ENCODE measurements at places on chromosomes 3 and 15. TPM values are rescaled to one million over a fixed set of nuclear protein-coding genes. Genes with fewer than 3 reads are reported as not detected.

DNA sequence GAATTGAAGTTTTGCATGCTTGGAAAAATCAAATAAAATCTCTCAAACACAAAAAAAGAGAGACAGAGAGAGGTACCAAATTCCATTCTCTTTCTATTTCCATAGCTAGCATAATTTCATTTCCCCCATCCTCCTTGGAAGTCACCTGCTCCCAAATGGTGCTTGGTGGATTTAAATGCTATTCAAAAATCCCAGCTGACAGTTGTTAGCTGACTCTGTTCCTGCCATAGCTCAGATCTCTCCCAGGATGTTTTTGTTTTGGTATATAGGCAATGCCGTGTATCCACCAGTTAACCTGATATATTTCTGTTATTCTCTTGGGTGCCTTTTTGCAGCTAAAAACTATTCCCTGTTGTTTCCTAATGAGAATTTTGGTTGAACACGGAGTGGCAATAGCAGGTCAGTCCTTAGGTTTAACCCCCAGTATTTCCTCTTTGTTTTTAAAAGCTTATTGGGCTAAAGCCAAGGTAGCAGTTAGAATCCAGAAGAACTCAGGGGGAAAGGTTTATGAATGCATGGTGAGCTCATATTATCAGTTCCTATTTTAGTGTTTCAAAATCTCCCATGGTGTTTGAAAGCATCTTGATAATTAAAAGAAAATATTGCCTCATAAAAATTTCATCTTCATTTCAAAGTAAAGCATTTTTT is 240.0 kb upstream of the GBE1 start:
- no peak for DNase-seq

GRCh38 chr3:190338717-190339116 is 16.5 kb upstream of the CLDN1 start:
- peak; percentile 35 for DNase-seq

Gene CYP1A2
- total RNA-seq, result not detected

DNA sequence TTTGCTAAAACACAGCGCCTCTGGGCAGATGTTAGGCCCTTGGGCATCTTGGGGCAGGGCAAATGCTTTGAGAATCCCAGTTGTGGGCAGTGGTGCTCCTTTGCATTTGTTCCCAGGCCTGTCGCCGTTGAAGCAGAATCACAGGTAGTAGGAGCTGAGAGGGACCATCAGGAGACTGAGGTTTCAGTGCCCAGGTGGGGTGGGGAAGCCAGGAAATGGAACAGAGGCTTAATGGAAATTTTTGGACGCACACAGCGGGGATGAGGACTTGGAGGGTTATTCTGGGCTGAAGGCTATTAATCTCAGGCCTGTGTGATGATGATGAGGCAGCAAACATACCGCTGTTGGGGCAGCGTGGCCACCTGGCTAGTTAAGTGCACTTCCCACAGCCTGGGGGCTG is 99.5 kb downstream of the SV2B start:
- no peak for DNase-seq

DNA sequence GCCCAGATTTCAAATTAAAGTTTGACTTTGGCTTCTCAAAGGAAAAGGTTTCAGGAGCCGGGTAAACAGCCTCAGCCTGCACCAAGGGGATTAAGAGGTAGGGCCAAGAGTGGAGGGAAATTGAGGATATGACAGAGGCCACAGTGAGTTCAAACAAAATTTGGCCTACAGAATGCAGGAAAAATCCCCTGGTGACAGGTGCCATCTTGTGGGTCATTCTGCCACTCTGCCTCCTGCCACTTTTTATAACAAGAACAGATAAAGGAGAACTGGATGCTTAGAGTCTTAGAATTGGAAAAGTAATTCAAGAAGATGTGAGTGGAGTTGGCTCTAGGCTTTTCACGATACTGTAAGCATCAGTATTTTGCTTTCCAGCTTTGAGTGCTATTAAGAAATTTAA is 253.2 kb downstream of the NR2F2 start:
- no peak for DNase-seq

Gene AEN
- total RNA-seq, result 68.1 TPM

Gene FANCD2OS
- not detected for total RNA-seq

DNA sequence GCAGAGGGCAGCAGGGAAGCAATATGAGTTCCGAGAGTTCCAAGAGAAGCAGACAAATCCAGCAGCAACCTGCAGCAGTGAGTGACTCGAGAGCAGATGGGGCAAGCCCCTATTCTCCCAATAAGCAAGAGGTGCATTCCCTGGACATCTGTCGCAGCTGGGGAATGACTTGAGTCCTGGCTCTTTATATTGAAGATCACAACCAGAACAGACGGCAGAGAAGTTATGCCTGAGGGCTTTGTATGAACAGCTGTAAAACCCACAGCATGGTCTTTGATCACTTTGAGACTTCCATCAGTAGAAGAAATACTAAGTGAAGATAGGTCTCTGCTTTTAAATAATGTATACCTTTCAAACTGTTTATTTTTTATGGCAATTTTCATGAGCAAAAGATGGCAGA is 23.6 kb upstream of the C3orf22 start:
- no peak for DNase-seq

- DNase-seq, result no peak
Measured at GRCh38 chr3:178386880-178387279, 149.4 kb upstream of the KCNMB2 start.

DNA sequence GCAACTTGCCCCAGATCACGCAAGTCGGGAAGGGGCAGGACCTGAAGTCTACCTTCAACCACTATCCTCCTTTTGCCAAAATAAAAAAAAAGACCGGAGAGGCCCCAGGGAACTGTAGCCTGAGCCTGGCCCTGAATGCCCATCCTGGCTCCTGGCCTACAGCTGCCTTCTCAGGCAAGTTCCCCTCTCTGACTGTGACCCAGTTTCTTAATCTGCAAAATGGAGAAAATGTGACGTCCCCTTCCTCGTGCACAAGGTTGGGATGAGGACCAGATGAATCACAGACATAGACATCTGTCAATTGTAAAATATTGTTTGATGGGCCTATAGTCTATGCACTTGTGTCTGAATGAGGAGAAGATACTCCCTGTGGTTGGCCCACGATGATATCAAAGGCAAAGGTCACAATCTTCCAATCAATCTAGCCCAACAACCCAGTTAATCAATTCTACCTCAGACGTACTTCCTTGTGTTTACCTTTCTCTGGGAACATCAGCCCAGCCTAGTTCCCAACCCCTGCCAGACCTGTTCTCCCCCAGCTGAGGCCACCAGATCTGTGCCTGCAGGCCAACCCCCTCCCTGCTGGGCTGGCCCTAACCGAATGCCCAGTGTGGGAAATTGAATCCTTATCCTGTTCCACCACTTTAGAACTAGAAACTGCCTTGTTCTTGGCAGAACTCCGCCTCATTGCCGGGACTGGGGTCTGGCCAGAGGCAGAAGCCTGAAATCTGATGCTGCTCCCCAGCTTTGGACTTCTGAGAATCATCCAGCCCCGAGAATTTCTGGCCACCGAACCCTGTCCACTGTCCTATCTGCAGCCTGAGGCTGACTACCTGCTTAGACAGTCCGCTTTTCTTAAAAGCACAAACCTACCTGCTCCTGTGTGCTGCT is 101.8 kb upstream of the LIPC start:
- DNase-seq, result no peak

GRCh38 chr15:78437107-78437761 is 782 bp upstream of the IREB2 start:
- no peak for DNase-seq

- DNase-seq, result no peak
Measured at GRCh38 chr15:87755226-87755625, 501.3 kb downstream of the NTRK3 start.

DNA sequence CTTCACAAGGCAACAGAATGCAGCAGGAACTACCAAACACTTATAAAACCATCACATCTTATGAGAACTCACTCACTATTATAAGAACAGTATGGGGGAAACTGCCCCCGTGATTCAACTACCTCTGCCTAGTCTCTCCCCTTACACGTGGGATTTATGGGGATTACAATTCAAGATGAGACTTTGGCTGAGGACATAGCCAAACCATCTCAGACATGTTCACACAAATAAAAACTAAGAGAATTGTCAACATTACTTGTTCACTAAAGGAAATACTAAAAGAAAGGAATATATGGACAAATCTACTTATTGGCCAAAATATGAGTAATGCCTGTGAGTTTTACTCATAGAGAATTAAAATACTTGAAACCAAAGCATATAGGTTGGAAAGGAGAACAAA is 505.1 kb downstream of the IGSF11 start:
- DNase-seq, result no peak

- no peak for DNase-seq
Measured at GRCh38 chr3:48057521-48057920, 41.3 kb upstream of the MAP4 start.

Gene GPR62
- under 0.01 TPM for total RNA-seq

Gene TM6SF1
- 2.3 TPM for total RNA-seq

Gene FBLN2
- total RNA-seq, result 138 TPM

DNA sequence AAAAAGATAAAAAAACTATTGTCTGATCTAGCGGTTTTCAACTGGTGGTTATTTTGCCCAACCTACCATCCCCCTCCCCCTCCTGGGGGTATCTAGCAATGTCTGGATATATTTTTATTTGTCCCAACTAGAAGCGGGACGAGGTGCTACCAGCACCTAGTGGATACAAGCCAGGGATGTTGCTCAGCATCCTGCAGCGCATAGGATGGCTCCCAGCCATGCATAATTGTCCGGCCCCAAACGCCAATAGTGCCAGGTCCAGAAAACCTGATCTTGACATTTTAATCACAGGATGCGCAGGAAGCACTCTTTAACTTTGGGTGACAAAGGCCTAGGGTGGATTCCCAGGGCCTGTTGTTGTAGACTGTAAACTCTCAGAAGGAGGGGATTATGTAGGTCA is 17.0 kb upstream of the ARL8B start:
- DNase-seq, result no peak

GRCh38 chr3:78978037-78978436 is 789.8 kb downstream of the ROBO1 start:
- DNase-seq, result peak; percentile 57

DNA sequence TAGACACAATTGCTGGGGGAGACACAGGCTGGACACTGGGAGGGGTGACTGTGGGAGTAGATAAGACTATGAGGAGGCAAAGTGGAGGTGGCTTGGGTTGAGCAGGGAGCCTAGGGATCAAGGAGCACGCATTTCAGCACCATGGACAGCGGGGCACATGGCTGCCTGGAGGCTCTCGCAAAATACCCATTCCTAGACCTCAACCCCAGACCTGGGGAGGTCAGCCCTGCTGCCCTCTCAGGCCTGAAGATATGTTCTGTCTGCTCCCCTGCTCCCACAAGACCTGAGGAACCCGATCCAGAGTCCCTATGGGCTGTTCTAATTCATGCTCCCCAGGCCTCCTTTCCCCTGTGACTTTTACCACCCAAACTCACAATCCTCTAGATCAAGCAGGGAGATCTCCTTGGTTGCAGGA is 16.0 kb upstream of the CPEB1 start:
- DNase-seq, result peak; percentile 49

Gene SLC28A1
- not detected for total RNA-seq

GRCh38 chr3:112634786-112635541 is 6.0 kb downstream of the CCDC80 start:
- DNase-seq, result no peak

DNA sequence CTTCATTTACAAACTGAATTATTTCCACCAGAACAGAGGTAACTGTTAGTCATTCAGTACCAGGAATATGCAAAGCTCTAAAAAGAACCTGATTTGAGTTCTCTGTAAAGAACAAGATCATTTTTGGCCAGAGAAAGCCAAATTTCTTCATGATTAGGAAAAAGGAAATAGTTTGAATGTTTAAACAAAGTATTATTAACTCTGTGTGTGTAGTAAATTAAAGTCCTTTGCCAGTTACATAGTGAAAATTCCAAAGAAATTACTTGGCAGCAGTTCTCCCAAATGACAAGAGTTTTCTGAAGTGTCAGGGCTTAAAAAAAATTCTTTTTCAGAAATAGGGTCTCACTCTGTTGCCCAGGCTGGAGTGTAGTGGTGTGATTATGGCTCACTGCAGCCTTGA is 24.5 kb downstream of the QTRT2 start:
- no peak for DNase-seq

Gene MAGEF1
- 16.7 TPM for total RNA-seq

DNA sequence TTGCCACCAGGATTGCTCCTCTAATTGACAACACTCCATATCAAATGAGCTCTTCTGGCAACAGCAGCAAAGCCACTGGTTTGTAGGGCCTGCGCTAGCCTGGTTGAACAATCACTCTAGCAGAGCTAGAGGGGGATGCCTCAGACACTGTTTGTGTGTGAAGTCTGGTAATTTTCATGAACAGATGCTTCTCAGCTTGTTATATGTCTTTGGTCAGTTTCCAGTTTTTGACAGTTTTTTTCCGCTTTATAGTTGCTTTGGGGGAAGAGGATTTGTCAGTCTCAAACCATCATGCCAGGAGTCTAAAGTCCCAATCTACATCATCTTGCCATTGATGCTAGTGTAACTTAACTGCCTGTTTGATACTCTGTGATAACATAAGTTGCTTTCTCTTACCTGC is 136.0 kb downstream of the HCN4 start:
- no peak for DNase-seq

Data from fibroblast of lung (primary cell).